ENCODE measurements at places on chromosomes 16 and 17.
A peak's percentile ranks its signal among the peaks of the same experiment; 100 is the strongest.

- DNase-seq, result no peak
Observed at GRCh38 chr17:18191967-18192366, 8.3 kb downstream of the ALKBH5 start.

DNA sequence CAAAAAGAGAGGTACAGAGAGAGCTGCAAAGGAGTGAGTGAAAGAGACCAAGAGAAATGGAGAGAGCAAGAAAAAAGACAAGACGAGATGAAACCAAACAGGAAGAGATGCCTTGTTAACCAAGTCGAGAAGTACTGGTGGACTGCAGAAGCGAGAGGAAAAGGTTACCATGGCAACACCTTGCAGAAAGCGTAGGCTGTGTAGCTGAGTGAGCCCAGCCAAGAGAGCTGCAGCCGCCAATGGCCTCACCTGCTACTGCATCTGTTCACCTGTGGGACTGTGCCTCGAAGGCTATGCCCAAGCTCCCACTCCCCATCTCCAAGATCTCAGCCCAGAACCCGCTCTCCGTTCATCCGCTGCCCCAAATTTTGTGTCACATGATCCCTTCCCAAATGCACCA is 161.3 kb downstream of the SLC39A11 start:
- DNase-seq, result no peak

GRCh38 chr16:12976936-12977335 is 75.5 kb downstream of the SHISA9 start:
- DNase-seq, result peak; percentile 8

DNA sequence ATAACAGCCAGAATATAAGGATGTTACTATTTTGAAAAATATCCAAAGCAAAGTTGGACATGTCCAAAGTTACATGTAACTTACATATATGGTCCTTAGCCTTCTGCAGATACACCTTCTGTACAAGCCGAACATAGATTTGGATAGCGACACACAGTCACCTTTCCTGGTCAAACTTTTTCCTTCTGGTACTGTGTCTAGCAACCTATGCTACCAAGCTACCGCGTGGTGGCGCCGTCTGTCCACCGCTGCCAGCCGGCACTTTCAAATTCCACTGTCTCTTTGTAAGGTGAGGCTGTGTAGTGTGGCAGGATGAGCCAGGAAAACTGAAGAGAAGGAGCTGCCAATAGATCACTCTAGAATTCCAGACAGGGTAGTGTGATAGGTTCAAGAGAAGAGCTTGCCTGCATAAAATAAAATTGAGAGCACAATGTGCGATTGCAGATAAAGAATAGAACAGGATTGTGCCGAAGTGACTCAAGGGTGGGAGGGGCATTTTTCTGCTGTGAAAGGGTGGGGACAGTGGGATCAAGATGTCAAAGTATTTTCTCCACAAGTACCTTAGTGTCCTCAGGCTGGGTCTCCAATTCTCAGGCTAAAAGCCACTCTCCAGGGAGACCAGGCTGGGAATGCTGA is 366.9 kb downstream of the SLC39A11 start:
- peak; percentile 63 for DNase-seq

GRCh38 chr17:50214976-50215760 is 13.7 kb upstream of the COL1A1 start:
- no peak for DNase-seq

Measured in NT2/D1 (cell line).